ENCODE measurements at places on chromosomes 13 and 19.

DNA sequence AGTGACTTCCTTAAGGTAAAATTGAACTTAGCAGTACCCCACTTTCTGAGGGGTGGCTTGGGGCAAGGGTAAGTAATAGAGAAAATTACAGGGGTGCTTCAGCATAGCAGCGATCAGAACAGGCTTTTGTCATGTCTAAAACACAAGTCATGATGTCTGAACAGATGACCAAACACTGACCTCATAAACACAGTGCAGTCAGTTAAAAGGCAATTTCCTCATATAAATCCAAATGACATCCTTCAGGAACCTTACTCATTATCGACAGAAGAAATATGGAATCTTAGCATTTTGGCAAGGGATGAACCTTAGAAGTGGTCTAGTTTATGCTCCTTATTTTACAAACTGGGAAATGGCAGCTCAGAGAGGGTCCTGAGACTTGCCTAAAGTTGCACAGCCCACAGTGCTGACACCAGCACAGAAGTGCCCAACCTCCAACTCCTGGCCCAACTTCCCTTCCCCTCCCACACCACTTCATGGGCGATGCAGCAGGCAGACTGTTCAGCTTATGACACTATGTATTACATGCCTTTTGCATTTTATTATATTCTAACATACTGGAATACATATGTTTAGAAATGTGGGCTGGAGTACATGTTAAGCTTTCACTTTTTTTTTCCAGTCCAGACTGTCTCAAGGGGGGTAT lies 3.6 kb downstream of the GJA3 start:
- DNase-seq = no peak

GRCh38 chr13:53778937-53779336 lies 750.3 kb downstream of the OLFM4 start:
- DNase-seq = no peak

DNA sequence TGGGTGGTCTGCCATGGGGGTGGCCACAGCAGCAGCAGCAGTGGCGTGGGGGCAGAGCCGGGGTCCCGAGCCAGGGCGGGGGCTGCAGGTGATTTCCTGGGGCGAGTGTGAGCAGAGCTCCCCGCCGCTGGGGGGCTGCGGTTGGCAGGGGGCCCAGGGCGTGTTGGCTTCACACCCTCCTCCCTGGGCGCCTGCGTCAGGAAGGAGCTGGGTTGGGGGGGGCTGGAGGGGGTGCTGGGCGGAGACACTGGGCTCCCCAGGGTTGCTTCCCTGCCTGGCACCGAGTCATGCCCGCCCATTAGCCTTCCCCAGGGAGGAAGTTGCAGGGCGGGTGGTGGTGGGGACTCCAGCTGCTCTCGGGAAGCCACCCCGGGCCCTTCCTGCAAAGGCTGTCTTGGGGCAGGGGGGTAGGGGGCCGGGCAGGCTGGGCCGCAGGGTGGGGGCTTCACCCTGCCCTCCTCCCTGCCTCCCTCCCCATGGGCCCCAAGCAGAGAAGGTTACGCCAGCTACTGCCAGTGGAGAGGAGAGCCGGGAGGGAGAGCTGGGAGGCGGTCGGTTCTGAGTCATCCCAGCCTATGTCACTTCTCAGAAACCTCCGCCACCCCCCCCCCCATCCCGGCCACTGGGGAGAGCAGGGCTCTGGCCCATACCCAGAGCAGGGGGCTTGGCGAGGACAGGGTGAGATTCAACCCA lies 4.6 kb downstream of the MIDN start:
- DNase-seq = peak; percentile 60

DNA sequence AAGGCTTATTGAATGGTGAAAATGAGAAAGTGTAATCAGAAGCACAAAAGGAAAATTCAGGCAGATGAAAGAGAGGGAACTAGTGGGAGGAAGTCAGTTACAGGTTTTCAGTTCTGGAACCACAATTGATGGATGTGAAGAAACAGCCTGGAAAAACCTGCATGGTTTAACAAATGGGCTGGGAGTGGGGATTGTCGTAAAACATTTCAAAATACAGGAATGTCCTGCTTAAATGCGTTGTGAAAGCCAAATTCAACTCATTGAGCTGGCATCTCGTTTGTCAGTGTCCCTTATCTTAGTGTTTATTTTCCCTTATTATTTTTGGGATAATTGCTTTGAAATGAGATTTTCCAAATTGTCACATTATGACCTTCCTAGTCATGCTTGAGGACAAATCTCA lies 106.5 kb upstream of the RFC3 start:
- DNase-seq = no peak

- DNase-seq = no peak
These were observed 198.4 kb downstream of the POU4F1 start for GRCh38 chr13:78404846-78405360.

DNA sequence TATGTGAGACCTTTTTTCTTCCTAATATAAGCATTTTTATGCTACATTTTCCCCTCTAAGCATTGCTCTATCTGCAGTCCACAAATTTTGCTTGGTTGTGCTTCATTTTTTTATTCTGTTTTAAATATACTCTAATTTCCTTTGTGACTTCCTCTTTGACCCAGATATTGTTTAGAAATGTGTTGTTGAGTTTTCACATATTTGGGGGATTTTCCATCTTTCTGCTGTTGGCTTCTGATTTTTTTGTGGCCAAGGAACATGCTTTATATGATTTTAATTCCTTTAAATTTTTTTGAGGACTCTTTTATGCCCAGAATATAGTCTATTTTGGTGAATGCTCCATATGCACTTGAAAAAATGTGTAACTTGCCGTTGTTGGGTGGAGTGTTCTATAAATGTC lies 22.9 kb downstream of the UBAC2 start:
- no peak for DNase-seq

DNA sequence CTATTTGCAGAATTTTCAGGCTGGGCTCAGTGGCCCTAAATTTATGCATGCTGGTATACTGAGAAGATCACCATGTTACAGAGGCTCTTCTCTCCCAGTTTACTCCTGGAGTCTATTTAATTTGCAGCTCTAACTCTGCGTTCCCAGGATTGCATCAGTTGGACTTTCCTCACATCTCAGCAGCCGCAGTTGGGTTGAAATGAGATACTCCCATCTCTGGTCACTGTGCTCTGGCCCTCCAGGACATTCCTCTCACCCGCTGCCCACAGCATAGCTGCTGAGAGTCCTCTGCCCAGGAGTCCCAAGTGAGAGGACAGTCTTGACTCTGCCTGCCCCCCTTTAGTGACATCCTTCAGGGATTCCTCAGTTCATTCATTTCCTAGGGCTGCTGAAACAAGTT lies 150.9 kb downstream of the LACC1 start:
- no peak for DNase-seq

GRCh38 chr13:71813187-71813586 lies 53.8 kb downstream of the DACH1 start:
- DNase-seq = no peak

GRCh38 chr13:40706439-40706838 lies 40.0 kb upstream of the FOXO1 start:
- no peak for DNase-seq

GRCh38 chr13:107441279-107441678 lies 774.1 kb downstream of the LIG4 start:
- no peak for DNase-seq

GRCh38 chr19:45122832-45123231 lies 29.9 kb downstream of the PPP1R37 start:
- no peak for DNase-seq

DNA sequence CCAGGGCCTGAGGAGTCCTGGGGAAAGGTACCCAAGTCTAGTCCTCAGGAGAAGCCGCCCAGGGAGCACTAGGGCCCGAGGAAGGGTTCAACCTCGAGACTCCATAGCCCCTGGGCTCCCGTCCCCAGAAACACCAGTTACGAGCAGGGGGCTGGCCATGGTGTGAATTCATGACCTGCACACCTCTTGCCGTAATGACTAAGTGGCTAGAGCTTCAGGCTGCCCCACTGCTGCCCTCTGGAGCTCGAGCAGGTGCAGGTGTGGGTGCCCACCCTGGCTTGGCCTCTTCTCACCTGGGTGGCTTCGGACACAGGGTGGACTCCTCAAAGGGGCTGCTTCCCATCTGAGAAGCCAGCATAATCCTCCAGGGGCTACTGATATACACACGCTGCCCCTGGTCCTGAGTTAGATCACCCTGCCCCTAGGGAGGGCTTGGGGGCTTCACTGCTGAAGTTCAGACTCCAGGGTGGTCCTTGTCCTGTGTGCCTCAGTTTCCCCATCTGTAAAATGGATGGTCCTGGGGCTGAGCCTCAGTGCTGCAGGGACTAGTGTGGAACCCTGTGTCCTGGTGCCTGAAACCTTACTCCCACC lies 13.6 kb downstream of the SPC24 start:
- DNase-seq = no peak

GRCh38 chr13:57629821-57630235 lies 1.7 kb upstream of the PCDH17 start:
- peak; percentile 18 for DNase-seq

GRCh38 chr19:4556597-4557127 lies 2.8 kb downstream of the SEMA6B start:
- no peak for DNase-seq

- no peak for DNase-seq
These were observed 2.2 kb downstream of the AKT2 start for GRCh38 chr19:40282920-40283319.

- no peak for DNase-seq
These were observed 91.8 kb downstream of the COL4A2 start for GRCh38 chr13:110398564-110399507.

DNA sequence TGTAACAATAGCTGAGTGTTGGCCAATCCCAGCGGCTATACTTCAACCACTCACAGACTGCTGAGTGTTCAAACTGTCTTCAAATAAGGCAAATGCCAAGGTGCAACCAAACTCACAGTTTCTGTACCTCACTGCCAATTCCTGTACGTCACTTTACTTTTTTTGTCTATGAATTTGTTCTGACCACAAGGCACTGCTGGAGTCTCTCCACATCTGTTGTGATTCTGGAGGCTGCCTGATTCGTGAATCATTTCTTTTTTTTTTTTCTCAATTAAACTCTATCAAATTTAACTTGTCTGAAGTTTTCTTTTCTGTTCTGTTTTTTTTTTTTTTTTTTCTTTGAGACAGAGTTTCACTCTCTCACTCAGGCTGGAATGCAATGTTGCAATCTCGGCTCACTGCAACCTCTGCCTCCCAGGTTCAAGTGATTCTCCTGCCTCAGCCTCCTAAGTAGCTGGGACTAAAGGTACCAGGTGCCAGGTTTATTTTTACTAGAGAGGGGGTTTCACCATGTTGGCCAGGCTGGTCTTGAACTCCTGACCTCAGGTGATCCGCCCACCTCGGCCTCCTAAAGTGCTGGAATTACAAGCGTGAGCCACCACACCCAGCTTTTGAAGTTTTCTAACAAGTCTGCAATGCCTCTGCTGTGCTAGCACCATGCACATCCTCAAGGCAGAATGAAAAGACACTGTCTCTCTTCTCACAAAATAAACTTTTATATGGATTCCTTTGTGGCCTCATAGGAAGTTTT lies 401.7 kb downstream of the IRS2 start:
- no peak for DNase-seq

- DNase-seq = no peak
These were observed 34.2 kb downstream of the THSD1 start for GRCh38 chr13:52371736-52372247.

GRCh38 chr13:51912091-51912490 lies 50.3 kb downstream of the CCDC70 start:
- DNase-seq = no peak

DNA sequence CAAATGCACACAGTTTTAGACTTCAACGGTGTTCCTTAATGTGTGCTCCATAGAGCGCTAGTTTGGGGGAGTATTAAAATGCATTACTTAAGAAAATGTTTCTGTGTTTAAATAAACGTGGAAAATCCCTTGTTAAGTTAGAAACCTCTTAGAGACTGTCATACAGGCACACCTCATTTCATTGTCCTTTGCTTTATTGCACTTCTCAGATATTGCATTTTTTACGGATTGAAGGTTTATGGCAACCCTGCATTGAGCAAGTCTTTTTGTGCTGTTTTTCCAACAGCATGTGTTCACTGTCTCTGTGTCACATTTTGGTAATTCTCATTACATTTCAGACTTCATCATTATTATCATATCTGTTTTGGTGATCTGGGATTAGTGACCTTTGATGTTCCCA lies 244.0 kb downstream of the GGACT start:
- no peak for DNase-seq

- no peak for DNase-seq
These were observed 25.0 kb downstream of the ENOX1 start for GRCh38 chr13:43761616-43762315.

GRCh38 chr13:44685641-44686040 lies 109.5 kb upstream of the TSC22D1 start:
- DNase-seq = no peak

DNA sequence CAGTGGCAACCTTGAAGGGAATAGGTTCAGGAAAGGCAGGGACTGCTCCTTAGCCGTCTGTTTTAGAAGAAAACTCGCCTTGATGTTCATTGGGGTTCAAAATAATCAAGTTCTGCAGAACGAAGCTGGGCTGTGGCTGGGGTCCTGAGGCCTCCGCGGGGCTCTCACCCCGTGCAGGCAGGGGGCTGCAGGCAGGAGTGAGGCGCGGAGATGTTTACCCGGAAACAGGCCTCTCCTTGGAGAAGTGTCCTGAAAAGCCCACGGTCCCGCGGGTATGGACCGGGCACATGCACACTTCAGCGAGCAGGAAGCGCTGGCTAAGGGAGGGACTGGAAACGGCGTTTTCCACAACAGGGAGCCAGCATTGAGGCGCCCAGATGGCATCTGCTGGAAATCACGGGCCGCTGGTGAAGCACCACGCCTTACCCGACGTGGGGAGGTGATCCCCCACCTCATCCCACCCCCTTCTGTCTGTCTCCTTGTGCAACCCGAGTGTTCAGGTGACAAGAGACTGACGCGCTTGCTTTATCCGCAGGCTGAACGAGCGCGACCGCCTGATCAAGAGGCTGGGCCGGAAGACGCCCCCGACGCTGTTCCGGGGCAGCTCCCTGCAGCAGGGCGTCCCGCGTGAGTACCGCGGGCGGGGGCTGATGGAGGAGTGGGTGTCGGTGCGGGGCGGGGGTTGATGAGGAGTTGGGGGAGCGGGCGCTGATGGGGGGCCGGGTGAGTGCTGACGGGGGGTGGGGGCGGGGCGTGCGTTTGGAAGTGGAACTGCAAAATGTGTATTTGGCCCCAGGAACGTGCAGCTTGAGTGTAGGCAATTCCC lies 39.6 kb downstream of the SHISA2 start:
- peak; percentile 46 for DNase-seq

DNA sequence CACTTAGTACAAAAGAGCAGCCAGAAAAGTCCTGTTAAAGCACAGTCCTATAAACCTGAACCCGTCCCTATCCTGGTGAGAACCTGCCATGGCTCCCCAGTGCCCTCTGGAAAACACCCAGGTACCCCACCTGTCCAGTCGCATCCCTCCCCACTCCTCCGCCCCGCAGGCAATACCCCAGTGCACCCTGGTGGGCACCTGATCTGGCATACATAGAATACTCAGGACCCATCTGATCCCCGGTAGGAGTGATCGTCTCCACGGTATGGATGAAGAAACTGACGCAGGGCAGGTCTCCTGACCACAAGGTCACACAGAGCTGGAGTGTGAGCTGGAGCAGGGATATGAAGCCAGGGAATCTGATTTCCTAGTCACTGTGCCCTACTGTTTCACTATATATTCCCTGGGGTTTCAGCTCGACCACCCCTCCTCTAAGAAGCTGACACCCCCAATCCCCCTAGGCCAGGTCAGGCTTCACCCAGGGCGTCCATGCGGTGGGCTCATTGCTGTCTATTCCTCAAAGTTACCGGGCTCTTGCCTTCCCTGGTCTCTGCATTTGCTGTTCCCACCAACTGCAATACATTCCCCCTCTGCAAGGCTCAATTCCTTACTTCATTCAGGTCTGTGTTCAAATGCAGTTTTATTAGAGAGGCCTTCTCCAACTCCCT lies 12.6 kb downstream of the FBXO46 start:
- DNase-seq = no peak

Data from activated naive CD4-positive, alpha-beta T cell treated with anti-CD3 and anti-CD28 coated beads, Interleukin-2, amount 50 U/mL, for 72 hours (primary cell).